ENCODE measurements at places on chromosomes 12 and 14.
A peak's percentile ranks its signal among the peaks of the same experiment; 100 is the strongest.

- DNase-seq, result peak; percentile 72
These were observed 98.6 kb downstream of the PELI2 start for GRCh38 chr14:56216626-56217379.

GRCh38 chr14:23470947-23471346, 1.4 kb downstream of the NGDN start:
- DNase-seq, result no peak

DNA sequence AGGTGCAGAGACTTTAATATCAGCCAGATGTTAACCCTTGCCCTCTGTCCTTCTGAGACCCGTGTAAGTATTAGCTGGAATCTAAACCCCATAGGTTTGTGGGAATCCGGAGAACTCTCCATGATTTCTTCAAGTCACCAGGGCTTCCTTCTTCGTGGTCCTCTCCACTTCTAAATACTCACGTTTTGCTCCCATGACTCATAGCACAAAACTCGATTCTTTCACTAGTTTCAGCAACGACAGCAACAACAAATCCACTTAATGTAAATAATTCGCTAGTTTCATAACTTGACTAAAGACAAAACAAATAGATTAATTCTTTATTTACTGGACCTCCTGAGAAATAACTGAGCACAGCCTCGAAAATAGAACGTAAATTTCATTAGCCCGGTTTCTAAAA, 4.4 kb upstream of the CLEC2A start:
- no peak for DNase-seq

GRCh38 chr14:94157197-94157596, 16.9 kb upstream of the PPP4R4 start:
- no peak for DNase-seq

DNA sequence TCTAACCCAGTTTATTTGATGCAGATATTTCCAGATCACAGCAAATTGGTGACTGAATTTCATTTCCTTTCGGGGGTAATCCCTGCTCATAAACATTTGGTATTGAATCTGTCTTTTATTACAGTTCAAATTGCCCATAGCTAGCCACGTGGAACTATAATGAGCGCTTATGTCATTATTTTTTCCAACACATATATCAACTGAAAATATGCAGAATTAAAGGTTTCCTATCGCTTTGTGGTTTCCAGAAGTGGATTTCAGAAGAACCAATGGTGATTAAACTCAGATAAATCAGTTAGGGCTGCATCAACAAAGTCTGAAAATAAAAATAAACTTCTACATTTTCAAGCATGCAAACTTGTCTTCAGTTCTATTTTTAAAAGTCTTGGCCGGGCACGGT, 111.9 kb downstream of the PIK3C2G start:
- DNase-seq, result no peak

DNA sequence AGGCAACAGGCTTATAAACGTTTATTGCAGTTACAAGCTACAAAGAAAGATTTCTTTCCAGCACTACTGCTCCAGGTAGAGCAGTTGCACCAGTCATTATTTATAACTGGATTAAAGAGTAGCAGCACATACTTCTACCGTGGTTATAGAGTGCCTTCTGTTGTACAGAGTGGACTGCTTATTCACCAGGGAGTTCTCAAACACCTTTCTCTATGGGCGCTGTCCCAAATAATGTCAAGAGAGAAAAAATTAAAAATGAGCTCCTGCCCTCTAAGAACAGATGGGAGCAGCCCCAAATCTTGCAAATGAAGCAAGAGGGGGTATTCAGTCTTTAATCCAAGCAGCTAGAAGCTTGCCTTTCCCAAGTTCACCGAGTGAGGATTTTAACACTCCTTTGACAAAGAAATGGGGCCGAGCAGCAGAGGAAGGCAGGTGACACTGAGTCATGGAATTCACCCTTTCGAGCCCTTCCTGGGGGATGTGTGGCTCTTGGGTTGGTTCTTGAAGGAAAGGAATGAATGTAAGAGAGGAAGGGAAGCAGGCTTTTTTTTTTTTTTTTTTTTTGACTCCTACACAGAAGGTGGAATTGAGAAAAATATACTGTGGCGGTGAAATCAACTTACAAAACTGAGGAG, 181.2 kb downstream of the PRKCH start:
- DNase-seq, result no peak

DNA sequence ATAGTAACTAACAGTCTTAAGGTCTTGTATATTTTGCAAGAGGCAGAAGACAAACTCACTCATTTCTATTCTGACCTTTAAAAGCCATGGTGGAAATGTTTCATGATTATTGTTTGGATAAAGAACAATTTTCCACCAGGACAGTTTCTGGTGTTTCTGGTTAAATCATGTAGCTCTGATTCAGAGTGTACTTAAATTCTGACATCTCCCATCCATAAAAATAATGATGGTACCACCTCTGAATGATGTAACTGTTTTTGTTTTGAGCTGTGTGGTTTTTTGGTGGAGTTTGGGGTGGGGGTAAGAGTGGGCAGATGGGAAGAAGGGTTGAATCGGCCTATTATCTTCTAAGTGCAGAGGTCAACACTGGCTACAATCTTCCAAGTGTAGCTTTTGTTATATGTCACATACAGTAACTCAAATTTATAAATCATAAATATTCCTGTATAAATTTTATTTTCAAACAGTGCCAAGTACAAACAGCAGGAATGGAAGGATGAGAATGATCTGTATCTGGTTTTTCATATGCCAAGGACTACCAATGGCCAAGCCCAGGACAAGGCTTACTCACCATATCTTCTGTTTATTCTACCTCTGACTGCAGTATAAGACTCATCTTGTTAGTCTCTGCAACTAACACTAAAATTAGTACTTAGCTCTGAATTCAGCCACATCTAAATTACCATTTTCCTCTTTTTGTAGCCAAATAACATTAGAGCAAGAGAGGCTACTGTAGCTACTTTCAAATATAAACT, 108.7 kb downstream of the BCAT1 start:
- no peak for DNase-seq

Measured in head of caudate nucleus (tissue), 42 donors.